ENCODE measurements at places on chromosomes 12 and 14.

GRCh38 chr14:21308479-21309237 lies 28.8 kb downstream of the RPGRIP1 start:
- peak; percentile 40 for DNase-seq

GRCh38 chr12:54624315-54625279 lies 10.1 kb downstream of the LACRT start:
- no peak for DNase-seq

DNA sequence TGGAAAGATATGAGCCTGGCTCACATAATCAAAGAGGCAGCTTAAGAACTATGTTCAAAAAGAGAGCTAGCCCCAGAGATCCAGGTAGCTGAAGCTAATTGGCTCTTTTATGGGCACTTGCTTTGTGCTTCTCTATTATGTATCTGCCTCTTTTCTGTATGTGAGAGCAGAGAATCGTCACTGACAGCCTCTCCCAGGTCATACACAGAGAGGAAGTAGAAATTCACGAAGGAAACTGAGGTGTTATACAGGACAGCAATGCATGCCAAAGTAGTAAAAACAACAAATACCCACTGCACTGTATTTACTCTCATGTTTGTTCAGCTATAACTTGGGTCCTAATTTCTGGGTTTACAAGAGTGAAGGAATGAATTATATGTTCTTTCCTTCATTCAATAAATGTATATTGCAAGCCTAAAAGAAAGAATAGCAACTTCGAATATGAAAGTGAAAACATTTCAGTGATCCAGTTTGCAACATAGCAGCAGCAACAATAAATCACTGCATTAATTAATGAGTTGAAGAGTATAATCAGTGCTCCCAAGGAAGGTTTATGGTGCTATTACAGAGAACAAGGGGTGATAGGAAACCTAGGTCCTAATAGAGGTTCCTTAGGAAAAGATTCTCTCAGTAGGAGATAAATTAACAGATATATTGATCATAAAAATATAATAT lies 47.1 kb upstream of the ATXN7L3B start:
- no peak for DNase-seq

GRCh38 chr14:25501749-25502148 lies 451.8 kb upstream of the STXBP6 start:
- DNase-seq: no peak

DNA sequence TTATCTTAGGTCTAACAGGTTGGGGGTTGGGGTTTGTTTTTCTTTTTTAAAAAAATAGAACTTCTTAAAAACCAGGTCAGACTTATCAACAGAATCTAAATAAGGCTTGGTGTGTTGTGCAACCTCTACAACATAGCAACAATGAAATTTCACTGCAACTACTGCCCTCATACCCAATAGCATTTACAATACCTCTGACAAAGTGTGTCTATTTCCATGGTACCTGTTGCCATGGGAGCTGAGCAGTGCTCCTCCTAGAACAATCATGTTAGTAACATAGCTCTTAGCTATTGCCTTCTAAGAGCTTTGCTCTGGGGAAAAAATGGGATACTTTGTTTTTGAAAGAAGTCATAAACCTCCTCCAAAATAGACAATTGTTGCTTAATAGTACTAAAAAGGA lies 103.3 kb upstream of the CCDC175 start:
- DNase-seq: no peak

GRCh38 chr14:39807271-39807670 lies 375.0 kb upstream of the FBXO33 start:
- DNase-seq: no peak

DNA sequence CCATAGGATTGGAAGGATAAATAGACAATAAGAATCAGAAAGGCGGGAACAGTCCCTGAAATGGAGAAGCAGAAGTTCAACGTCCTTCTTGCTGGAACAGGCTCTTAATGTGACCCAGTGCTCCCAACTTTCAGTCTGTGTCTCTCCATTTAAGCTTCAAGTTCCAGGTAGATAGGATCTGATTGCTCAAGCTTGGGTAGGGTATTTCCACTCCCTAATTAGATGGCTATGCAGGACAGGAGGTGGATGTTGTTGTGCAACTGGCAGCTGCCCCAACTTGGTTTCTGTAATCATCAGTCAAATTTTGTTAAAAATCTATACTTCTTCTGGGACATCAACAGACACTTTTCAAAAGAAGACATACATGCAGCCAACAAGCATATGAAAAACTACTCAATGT lies 266.2 kb downstream of the C12orf75 start:
- no peak for DNase-seq

GRCh38 chr12:23093488-23093887 lies 468.5 kb downstream of the ETNK1 start:
- DNase-seq: no peak

GRCh38 chr12:113939867-113940266 lies 26.3 kb downstream of the RBM19 start:
- DNase-seq: no peak

DNA sequence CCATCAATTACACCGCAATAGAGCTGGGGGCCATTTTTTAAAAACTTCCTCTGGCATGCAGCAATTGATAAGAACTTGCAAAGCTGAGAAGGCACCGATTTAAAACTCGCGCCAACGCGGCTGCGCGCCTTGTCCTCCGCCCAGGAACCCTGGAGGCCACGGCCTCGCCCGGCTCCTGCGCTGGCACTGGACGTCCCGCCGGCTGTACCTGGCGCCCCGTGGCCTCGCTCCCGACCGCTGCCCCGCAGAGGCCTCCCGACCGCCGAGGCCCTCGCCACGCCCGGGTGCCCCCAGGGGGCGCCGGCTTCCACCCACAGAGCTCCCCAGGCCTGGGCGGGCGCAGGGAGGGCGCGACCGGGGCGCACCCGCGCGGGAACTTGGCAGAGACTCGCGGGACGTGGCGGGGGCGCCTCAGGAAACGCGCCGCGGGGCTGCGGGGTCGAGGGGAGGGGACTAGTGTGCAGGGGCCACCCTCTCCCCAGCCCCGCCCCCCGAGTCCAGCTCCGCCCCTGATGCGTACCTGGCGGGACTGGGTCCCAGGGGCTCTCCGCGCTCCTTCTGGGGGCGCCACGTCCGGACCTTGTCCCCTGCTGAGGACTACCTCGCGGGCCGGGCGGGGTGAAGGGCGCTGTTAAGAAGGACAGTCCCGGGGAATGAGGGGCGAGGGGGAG lies 65.7 kb downstream of the TNFAIP2 start:
- DNase-seq: no peak

GRCh38 chr12:132754160-132754932 lies 7.3 kb downstream of the ANKLE2 start:
- no peak for DNase-seq

- peak; percentile 38 for DNase-seq
Measured at GRCh38 chr12:116959845-116960514, 49.2 kb downstream of the FBXW8 start.

- DNase-seq: no peak
Measured at GRCh38 chr14:99179506-99179905, 92.5 kb downstream of the BCL11B start.

DNA sequence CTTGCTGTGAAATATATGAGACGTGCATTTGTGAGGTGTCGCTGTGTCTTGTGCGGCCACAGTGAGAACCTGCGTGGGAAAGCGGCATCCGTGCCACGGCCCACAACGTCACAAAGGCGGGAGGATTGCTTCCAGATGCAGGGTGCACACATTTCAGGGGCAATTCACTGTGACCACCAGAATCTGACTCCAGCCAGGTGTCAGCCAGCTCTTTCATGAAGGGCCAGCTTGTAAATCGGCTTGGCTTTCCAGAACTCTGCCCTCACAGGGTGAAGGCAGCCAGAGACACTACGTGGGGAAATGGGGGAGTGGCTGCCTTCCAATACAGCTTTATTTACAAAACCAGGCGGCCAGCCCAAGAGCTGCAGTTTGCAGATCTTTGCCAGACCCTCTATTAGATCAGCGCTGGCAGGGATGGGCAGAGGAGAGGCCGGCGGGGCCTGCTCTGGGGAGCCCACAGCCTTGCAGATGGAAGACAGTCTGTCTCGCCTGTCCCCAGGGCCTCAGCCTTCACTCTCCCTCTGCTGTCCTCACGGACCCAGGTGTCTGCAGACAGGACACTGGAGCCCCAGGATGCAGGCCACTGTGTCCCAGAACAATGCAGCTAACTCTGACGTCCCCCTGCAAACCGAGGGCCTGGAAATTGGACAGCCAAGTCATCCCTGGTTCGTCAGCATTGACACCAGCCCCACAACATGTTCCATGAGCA lies 53.5 kb downstream of the ADGRD1 start:
- DNase-seq: no peak

DNA sequence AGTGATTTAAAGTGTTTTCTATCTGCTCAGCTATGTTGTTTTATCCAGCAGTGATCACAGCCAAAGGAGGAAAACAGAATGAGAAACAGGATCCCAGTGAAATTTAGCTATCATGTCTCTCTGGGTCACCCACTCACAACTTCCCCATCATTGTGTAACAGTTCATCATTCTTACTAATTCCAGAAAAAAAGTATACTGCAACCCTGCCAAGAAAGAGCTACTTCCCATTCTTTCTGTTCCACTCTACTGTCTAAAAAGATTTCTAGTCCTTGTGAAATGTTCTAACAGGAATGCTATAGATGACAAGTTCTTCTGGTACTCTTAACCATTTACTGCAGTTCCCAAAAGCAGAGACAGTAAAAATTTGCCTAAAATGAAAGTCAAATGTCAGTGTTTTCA lies 39.2 kb upstream of the CD163 start:
- no peak for DNase-seq

GRCh38 chr12:1346126-1346525 lies 248.3 kb downstream of the FBXL14 start:
- DNase-seq: no peak

DNA sequence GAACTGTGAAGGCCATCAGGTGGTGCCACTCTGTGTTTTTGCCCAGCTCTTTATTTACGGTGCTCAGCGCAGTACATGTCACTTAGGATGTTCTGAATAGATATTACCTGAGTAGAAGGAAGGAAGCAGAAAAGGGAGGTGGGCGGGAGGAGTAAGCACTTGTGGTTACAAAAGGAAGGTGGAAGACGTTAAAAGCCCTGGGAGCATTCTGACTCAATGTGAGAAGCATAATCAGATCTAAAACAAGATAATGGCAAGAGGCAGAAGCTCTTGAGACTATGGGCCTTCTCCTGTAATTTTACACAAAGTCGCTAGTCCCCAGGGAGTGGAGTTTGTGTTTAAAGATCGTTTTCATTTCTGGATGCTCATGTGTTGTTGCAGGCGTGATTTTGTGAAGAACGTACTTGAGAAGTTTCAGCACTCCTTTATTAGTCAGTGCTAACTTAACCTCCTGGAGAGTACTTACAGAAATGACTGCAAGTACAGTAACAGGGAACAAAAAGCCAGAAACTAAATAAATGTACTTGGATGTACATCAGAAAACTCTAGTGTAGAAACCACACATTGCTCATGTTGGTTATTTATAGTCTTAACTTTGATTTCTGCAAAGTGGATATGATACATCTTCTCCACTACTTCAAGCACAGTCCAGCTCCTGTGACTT lies 1523.5 kb downstream of the AACS start:
- no peak for DNase-seq

DNA sequence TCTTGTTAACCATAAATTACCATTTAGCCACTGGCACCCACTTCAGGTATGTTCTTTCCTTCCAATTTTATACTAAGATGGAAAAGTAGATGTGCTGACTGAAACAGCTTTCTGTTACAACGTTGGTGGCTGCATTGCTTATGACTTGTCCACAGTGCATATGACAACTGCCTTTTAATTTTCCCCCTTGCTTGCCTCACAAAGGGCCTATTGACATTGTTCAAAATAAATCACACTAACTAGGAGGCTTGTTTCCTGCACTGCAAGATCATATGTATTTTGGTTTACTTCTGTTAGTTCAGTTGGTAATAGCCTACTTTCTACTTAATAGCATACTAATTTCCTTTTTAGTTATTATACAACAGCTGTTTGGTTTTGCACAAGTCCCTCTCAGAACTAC lies 55.4 kb downstream of the SCAF11 start:
- no peak for DNase-seq

- no peak for DNase-seq
Measured at GRCh38 chr12:108119126-108119973, 9.7 kb upstream of the WSCD2 start.

- no peak for DNase-seq
Measured at GRCh38 chr14:72264716-72265115, 332.5 kb downstream of the RGS6 start.

GRCh38 chr12:100058482-100059029 lies 73.8 kb upstream of the ANKS1B start:
- no peak for DNase-seq

DNA sequence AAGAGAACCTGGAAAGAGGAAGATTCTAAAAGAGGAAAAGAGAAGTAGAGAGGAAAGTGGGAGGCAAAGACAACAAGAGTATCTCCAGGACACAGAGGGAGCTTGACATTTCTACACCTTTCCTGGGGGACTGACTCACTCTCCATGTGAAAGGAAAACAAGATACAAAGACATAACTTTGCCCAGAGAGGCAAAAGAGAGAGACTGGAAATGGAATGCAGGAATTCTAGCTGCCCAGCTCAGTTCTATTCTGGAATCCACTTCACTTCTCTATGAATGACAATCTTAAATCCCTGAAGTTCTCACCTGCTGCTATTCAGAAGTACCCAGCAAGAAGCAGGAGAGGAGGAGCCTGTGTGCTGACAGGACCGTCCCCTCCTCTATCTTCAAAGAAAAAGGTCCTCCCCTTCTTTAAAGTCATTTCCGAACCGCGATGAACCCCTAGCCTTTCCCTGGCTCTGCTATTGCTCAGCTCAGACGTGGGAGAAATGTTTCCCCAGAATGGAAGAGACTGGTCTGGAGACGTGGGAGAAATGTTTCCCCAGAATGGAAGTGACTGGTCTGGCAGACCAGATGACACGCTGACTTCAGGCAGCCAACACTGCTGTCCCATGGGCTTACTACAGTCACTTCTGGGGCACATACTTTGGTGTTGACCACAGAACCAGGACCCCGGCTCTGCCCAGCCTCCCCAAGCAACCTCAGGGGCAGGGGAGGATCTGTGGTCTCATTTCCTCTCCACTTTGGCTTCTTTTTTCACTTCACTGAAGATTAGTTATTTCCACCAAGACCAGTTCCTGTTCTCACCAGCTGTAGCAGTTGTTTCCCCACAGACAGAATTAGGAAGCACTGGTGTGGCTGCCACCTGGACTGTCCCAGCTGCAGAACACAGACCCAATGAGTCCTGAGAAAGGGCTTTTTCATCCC lies 8.3 kb downstream of the FMNL3 start:
- peak; percentile 39 for DNase-seq

DNA sequence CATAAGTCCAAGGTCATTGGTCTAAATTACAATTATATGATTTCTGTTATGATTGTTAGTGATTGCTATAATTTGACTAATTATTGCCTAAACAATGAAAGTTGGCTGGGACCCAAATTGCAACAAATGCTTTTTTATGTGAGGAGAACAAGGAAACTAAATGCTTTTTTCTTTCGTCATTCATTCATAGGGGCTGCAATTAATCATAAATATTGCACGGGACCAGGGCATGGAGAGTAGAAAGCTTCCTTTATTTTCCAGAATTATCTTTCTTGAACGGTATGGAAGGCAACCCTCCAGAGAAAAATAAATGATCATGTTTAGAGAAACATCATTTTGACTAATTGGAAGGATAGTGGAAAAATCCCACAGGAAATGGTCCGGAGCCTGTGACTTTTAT lies 32.6 kb upstream of the ARHGAP5 start:
- no peak for DNase-seq

GRCh38 chr12:49345051-49345824 lies 1.4 kb upstream of the DNAJC22 start:
- peak; percentile 64 for DNase-seq

All from GM12891 (cell line).